Left lobe of liver (tissue), 2 donors: ENCODE measurements at places on chromosomes 5 and 9.

DNA sequence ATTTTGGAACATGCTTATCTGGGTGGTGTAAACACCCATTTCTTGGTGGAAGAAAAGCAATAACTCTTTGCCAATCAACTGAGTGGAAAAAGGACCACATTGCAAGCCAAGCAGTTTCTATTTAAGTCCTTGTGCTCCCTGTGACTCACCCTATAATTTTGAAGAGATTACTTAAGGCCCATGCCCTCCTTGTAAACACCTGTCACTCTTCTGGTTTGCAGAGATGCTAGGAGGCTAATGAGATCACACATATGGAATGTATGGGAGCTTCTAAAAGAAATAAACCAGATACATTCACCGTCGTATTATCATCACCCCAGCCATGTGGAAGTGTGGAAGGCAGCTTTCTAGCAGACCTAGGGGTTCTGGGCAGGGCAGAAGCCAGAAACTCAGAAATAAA, 337.1 kb downstream of the GADD45G start:
- DNase-seq: no peak

GRCh38 chr5:142834504-142834903, 64.3 kb downstream of the ARHGAP26 start:
- DNase-seq: no peak

GRCh38 chr5:111453295-111453694, 59.0 kb downstream of the STARD4 start:
- DNase-seq: no peak

DNA sequence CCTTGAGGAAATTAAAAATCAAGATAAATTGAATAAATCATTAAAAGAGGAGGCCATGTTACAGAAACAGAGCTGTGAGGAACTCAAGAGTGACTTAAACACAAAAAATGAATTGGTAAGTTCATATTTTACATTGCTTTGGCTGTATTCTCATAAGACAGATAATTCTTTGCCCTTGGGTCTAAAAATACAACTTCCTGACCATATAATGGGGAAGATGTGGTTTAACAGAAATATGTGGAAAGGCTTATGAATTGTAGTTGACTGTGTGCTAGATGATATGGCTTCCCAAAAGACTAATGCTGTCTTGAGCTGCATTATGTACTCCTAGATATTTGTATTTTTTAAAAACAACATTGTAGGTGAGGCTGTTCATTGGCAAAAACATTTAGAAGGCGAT, 33.1 kb downstream of the CNTRL start:
- no peak for DNase-seq

- DNase-seq: no peak
Measured at GRCh38 chr5:115068239-115069086, 101.2 kb downstream of the TRIM36 start.

GRCh38 chr9:37466037-37466709, 923 bp upstream of the ZBTB5 start:
- DNase-seq: peak; percentile 75

DNA sequence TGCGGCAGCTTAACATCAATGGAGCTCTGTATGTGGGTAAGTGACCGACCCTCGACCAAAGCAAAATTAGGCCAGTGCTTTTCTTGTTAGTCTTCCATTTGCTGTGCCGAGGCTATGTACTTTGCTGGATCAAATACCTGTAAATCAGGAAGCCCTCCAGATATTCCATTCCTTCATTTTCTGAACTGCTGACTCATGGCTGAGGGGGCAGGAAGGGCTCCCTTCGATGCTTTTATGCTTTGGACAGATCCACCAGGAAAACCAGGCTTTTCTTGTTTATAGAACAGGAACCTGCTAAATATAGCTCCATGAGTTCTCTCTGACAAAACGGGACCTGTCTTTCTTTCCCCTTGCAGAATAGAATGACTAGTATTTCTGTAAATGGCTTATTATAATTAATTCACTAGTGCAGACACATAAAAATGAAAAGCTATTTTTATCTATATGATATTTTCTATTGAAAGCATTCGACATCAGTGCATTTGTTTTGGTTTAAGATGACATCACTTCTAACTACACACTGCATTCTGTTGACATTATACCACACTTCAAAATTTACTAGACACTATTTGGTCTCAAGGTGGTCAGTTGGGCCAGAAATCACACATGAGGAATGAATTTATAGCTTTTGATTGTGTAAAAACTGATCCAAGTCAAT, 93.3 kb downstream of the LIFR start:
- no peak for DNase-seq

GRCh38 chr9:101674165-101674564, 64.3 kb downstream of the GRIN3A start:
- DNase-seq: no peak

DNA sequence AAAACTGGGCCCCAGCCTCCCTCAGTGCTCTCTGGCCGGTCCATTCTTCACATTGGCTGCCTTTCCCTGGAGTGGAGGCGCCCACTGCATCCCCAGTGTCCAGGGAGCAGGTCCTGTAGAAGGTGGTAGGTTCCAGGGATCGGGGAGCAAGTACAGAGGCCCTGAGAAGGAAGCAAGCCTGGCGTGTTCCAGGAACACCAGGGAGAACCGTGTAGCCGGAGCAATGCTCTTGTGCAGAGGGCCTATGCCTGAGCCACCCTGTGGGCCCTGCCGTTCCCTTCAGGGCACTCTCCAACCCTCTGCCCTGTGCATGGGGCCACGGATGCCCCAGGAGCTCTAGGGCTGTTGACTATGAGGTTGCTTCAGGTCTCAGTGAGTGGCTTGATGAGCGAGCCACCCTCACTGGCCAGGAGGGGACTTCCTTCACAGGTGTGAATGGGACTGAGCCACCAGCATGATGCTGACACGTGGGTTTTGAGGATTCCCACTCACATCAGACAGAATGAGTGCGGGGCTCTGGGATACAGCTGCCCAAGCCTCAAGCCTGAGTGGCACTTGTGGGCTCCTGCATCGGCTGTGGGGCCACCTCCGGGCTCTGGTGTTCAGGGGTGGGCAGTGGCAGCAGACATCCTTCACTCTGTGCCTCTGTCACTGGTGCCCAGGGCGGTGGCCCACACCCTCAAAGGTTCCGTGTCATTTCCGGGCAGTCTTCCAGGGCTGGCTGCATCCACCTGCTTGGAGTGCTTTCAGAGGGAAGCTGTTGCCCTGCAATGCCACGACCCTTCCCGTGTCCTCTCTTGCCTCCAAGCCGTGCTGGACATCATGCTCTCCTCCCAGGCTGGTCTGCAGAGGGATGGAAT, 54.4 kb downstream of the ADAMTS2 start:
- no peak for DNase-seq

DNA sequence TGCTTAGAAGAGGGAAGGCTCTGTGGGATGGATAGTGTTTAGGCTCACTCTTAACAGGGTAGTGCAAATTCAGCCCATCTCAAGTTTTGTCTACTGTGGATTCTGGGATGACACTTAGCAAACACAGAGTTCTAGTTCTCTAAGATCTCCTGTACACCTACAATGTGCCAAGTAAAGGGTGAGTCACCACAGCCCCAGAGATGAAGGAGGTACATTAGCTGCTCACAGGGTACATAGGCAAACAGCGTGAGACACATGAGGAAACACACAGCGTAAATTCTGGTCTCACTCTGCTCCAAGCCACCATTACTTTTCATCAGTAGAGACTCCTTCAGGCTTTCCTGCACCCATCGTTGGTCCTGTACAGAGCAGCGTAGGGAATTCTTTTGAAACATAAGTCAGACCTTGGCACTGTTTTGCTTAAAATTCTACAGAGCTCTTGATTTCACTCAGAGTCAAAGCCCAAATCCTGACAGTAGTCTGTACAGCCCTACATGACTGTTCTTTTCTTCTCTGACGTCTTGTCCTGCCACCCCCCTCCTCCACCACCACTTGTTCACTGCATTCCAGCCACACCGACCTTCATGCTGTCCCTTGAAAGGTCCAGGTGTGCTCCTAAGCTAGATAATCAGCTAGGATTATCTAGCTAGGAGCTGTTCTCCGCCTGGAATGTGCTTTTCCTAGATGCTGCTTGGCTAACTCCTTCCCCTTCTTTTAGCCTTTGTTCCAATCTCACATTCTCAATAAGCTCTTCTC, 8.7 kb downstream of the ASTN2 start:
- no peak for DNase-seq

DNA sequence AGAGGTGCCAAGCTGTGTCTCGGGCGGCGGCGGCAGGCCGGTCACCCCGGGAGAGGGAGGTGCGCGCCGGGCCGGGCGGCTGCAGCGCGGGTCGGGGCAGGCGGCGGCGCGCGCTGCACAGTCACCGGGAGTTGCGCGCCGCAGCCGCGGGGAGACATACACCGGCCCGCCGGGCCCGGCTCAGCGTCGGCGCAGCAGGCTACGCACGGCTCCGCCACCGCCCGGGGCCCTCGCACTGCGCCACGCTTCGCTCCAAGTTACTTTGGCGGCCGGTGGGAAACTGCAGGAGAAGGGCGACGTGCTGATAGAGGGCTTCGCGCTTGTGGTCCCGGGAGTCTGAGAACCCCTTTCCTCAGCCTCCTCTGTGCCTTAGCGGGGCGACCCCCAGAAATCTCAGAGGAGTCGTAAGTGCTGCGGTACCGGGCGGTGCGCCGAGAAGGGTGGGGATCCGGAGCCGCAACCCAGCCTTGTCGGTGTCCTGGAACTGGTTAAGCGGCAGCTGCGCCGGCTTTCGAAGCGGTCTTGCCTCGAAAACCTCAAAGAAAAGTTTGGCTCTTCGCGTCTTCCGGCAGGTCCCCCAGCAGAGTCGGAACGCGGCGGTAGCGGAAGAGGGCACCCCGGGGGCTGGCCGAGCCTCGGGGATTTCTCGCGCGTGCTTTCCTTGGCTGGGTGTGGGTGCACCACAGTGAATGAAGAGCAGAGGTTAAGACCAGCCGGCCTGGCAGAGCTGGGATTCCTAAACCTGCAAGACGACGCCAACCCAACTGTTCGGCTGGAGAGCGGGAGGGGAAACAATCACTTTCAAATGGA, at the start of gene EFNA5:
Gene EFNA5, minus strand, starts transcription at position 6 of the 810 bp plus-strand sequence.
- DNase-seq: no peak

DNA sequence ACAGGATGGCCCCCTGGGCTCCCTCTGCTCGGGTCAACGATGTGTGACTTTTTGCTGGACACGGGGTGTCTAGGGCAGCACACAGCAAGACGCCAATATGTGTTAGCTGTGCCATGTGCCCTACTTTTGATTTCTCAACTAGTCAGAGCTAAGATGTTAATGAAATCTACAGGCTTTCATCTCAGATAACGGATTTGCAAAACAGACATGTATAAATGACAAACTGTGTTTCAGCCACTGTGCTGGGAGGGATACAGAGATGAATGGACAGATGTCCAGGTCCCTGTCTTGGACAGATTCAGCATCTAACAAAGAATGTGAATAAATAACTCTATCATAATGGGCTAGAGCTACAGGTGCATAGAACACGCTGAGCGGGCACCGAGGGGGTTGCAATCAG, 160.2 kb upstream of the LHFPL2 start:
- DNase-seq: no peak
